ENCODE measurements at places on chromosomes 12 and 14.

DNA sequence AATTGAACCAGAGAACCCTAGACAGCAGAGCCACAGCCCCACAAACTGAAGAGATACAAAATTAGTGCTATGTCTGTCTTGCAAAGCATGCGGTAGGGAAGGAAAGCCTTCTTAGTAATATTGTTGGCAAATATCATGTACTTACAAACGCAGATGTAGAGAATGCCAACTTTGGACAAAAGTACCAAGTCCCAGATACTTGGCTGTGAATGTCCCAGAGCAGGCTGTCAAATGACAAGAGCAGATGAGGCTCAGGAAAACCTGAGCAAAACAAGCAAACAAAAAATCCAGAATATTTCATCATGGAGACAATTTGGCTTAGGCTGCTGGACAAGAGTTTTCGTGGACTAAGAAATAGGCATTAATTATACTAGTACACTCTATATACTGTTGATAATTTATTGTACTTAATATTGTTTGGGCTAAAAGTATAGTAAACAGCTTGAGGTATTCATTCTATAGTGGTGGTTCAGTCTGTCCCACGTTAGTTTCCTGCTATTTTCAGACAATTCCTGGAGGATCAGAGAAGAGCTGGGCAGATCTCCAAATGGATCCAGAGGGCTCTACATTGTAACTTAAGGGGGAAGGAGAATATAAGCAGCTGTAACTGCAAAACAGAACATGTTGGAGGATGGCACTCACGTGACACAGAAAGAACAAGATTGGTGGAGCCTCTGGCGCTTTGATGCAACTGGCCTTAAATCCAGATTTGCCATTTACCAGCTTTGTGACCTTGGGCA lies 329.8 kb downstream of the ATP23 start:
- no peak for DNase-seq

GRCh38 chr14:92670160-92670559 lies 78.3 kb downstream of the LGMN start:
- DNase-seq: no peak

GRCh38 chr14:22071006-22071405 lies 397.4 kb upstream of the OR4E1 start:
- DNase-seq: peak; percentile 57

GRCh38 chr12:22333186-22333712 lies 1.3 kb downstream of the ST8SIA1 start:
- no peak for DNase-seq

DNA sequence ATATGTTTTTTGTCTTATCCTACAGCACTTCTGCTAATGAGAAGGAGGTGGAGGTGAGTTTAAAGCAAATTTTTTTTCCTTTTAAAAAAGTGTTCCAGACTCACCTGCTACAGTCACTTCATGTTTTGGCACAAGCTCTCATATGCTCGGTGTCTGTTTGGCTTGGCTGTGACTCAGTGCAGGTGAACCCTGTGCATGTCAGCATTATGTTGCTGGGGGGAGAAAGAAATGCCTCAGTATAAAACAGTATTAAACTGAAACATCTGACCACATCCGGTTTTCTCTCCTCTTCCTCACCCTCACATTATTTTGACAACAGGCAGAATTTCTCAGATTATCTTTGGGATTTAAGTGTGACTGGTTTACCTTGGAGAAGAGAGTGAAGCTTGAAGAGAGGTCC lies 105.2 kb downstream of the DNAI7 start:
- peak; percentile 8 for DNase-seq

DNA sequence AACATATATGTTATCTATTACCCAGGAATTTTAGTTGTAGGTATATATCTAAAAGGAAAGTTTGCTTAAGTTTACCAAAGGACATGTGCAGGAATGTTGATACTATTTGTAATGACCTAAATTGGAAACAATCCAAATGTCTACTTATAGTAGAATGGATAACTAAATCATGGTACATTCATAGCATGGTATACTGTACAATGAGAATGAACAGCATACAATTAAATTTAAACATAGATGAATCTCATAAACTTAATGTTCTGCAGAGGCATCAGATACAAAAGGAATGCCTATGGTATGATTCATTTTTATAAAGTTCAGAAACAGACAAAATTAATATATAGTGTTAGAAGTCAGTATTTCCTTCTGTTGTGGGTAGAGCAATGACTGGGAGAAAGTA lies 135.4 kb downstream of the GPHN start:
- no peak for DNase-seq

DNA sequence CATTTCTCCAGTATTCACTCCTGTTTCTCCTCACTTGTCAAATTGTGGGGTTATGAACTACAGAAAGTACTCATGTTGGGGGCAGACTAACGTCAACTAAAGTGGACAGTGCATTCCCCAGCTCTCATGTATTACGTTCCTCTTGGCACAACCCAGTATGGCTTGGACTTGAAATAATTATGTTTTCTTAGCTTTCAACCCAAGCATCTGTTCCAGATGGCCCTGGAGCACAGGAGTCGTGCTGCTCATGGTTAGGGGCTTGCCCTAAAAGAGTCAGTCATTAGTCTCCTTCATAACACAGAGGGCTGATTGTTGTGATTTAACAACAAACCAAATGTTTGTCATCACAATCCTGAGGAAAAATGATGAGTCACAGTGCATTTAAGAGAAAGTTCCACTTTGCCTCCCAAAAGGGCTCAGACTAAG lies 154.4 kb downstream of the RPAP3 start:
- DNase-seq: no peak

DNA sequence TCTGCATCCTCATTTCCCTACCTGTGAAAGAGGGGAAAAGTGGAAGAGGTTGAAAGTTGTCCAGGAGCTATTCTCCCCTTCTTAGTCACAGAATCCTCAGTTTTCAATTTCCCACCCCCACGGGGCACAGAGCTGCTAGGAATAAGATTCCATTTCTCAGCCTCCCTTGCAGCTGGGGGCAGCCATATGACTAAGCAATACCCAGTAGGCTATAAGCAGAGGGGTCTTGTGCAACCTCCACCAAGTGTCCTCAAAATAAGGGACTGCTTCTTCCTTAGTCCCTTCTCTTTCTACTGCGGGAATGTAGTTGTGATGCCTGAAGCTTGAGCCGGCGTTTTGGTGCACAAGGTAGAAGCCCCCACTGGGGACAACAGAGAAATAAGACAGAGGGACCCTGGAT lies 40.9 kb downstream of the VWF start:
- no peak for DNase-seq

DNA sequence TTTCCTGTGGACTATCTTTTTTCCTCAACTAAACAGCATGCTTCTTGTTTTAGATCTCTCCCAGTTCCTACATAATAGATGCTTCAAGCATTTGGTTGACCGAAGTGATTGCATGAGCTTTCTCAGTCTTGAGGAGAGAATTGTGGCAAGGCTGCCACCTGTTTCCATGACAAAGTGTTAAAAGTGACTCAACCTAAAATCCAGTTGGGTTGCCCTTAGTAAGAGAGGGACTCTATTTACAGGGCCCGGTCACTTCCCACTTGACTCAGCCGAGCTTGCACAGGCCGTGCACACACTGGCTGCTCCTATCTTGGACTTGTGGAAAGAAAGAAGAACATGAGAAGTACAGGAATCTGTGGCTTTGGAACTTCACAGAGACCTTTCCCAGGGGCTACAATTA lies 2.1 kb upstream of the B4GALNT3 start:
- DNase-seq: no peak

DNA sequence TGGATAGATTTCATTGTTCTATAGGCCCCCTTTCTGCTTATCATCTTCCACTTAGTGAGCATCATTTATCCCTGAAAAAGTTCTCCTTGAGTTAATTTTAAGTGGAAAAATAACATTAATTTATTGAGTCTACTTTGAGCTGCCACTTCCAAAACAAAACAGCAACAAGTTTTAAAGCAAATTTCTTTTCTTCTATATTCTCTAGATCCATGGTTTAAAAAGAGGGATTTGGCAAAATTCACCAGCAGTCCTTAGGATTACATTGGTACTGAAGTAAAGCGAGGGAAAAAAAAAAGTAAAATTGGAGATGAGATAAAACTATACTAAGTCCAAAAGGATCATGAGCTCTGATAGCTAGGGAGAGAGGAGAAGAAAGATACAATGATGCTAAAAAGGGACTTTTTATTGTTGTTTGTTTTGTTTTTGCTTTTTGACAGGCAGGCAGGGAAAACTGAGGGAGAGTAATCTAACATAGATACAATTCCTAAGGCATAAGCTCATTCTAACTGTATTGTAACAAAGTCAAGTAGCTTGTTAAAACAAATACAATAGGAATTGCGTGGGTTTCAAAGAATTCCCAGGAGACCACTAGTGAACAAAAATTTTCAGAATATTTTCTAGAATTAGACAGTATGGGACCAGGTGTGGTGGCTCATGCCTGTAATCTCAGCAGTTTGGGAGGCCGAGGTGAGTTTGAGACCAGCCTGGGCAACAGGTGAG lies 19.2 kb upstream of the PLEKHA5 start:
- DNase-seq: no peak

DNA sequence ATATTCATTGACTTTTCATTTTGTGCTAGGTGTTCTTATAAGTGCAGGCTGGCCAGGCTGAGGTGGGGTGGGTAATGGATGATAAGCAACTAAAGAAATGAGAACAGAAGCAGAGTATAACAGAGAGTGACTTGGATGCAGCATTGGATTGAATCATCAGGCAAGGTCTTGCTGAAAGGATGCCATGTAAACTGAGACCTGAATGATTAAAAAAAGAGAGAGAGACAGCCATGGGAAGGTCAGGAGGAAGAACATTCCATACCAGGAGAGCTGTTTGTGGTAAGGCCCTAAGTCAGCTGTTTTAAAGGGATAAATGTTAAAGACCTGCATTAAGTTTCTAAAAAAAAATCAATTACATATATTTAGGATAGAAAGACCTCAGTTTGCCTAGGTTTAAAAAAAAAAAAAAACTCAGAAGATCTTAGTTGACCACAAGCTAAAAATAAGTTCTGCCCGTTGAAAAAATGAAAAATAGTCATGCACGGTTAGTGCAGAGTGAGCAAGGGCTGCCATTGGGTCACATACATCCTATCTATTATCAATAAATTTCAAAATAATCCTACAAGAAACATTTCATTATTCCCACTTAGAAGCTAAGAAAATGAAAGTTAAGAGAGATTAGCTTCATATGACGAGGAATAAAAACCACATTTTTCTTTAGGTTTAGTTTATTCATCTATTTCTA lies 37.2 kb downstream of the IFNG start:
- DNase-seq: no peak

DNA sequence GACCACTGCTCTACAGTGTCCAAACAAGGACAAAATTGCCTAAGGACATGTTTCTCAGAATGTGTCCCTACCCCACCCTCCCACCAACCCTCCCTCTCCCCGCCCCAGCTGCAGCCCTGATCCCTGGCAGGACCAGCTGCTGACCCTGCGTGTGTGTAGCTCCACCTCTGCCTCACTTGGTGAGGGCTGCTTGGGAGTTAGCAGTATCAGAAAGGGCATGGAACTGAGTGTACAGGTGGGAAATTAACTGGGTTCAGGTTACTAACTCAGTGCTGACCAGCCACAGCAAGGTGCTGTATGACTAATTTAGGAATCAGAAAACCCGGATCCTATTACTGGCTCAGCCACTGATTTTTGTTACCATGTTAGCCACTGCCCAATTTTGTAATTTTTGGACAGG lies 11.3 kb upstream of the PLEKHD1 start:
- DNase-seq: no peak

- DNase-seq: no peak
Observed at GRCh38 chr14:74940956-74941565, 14.3 kb downstream of the PGF start.

- peak; percentile 53 for DNase-seq
Observed at GRCh38 chr12:57765003-57765697, 1.7 kb downstream of the CYP27B1 start.

- DNase-seq: no peak
Observed at GRCh38 chr14:105258846-105259245, 10.5 kb downstream of the BTBD6 start.

- DNase-seq: no peak
Observed at GRCh38 chr14:94304243-94304642, 11.2 kb upstream of the SERPINA10 start.

DNA sequence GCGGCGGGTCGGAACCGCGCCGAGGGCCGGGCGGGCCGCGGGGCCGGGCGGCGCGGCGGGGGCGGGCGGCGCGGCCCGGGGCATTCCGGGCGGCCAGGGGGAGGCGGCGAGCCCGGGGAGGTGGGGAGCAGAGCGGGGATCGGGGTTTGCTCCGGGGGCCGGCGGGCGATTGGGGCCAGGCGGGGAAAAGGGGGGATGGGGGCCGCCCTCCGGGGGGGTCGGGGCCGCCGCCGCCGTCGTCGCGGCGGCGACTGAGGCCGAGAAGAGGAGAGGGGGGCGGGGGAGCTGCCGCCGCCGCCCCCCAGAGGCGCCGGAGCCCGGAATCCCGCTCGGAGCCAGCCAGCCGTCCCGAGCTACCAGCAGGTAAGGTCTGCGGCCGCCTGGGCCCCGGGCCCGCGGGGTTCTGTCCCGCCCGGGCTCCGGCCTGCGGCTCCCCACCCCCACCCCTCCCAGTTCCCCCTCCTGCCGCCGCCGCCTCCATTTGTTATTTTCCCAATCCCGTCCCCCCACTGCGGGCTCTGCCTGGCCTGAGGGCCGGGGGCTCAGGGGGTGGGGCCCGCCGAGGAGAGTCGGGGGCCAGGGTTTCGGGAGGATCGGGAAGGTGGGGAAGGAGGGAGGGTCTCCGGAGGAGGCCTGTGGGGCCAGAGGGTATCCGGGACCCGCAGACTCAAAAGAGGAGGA lies 403 bp downstream of the ATN1 start:
- peak; percentile 30 for DNase-seq

DNA sequence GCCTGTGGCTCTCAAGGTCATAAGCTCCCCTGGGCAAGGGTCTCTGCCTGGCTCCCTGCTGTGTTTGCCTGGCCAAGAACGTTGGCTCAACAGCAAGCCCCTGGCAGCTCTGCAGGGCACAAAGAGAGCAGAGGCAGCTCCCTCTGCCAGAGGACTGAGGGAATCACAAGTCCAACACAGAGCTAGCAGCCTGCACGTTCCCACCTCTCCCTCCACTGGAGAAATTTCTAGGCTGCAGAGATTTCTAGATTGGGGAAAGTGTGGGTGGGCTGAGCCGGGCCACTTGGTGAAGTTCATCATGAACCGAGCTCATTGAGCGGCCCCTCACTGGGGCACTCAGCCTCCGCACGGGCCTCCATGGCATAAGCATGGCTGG lies 19.8 kb downstream of the ZFYVE21 start:
- DNase-seq: no peak

- DNase-seq: no peak
Observed at GRCh38 chr12:1928439-1929121, 10.1 kb upstream of the CACNA2D4 start.

GRCh38 chr14:103619057-103619456 lies 10.0 kb upstream of the KLC1 start:
- DNase-seq: no peak

GRCh38 chr12:48985475-48985897 lies 7.4 kb downstream of the WNT1 start:
- no peak for DNase-seq

DNA sequence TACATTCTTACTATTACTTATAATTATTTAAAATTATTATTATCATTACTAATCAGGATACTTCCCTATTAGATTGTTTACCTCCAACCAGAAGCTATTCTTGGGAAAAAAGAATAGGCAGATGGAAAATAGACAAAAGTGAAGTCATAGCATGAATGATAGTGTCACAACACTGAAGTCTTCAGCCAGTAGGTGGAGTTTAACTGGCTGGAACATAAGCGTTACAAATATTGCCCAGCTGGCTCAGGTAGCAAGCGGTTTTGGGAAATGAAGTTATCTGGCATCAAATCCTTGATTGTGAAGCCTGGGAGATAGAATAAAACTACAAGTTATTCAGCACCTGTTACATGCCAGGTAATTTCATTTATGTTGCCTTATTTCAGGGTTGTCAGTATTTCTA lies 762.9 kb downstream of the C12orf50 start:
- DNase-seq: no peak

All from CD4-positive, alpha-beta T cell treated with Interleukin-17A for 1 hour (primary cell).